ENCODE measurements at places on chromosomes 7 and 10. TPM values are rescaled to one million over a fixed set of nuclear protein-coding genes. Genes with fewer than 3 reads are reported as not detected.

STEAP1B gene
- not detected for total RNA-seq

CALML5 gene
- total RNA-seq, result not detected

LRRC18 gene
- total RNA-seq, result not detected

RNF32 gene
- total RNA-seq, result 0.70 TPM

AFAP1L2 gene
- total RNA-seq, result 20.6 TPM

NEUROG3 gene
- not detected for total RNA-seq

GRM3 gene
- not detected for total RNA-seq

ASZ1 gene
- not detected for total RNA-seq

ADARB2 gene
- 0.18 TPM for total RNA-seq

SPDYE16 gene
- total RNA-seq, result not detected

AKR1D1 gene
- 0.08 TPM for total RNA-seq

LRRD1 gene
- total RNA-seq, result not detected
